ENCODE measurements at places on chromosomes 13 and 19. TPM values are rescaled to one million over a fixed set of nuclear protein-coding genes. Genes with fewer than 3 reads are reported as not detected.

The ZNF729 gene
- not detected for total RNA-seq

The ZNF552 gene
- 5.6 TPM for total RNA-seq

The SERTM1 gene
- not detected for total RNA-seq

The KCNRG gene
- 0.33 TPM for total RNA-seq

The SHKBP1 gene
- 132 TPM for total RNA-seq

The FXYD1 gene
- total RNA-seq: not detected

The ZNF541 gene
- total RNA-seq: not detected

The KLK2 gene
- total RNA-seq: not detected

The ZNF579 gene
- total RNA-seq: 21.6 TPM

The CGB2 gene
- total RNA-seq: 0.33 TPM

The UTP14C gene
- total RNA-seq: 7.8 TPM

Measured in A549 treated with dexamethasone at 1 μM for 4 hours (cell line).